ENCODE measurements at places on chromosomes 2 and 18. TPM values are rescaled to one million over a fixed set of nuclear protein-coding genes. Genes with fewer than 3 reads are reported as not detected.

DNA sequence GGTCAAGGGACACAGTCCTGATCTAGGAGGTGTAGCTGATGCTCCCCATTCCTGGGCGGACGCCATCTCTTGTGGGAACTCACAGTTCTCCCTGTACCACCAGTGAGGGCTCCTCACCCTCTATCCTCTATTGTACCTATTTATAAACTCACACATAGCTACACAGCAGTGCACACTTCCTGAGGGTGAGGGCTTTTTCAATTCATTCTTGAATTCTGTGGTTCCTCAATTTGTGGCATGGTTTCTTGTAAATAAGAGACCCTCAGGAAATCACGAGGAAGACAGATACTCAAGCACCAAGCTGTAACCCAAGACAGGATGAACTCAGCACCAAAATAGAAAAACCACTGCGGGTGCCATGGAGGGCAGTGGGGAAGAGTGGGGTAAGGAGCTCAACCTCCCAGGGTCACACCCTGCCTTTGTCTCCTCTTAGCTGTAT is 245.9 kb upstream of the PXDN start:
- no peak overlapping the region for H3K27ac ChIP-seq
- H3K27me3 ChIP-seq, result peaks cover 6% of the 10 kb centered on the region
- no peak overlapping the region for H3K4me3 ChIP-seq
- no peak for DNase-seq
- no peaks in the 10 kb centered on the region for H3K36me3 ChIP-seq

PUM2 gene
- 30.1 TPM for polyA plus RNA-seq

- no peak for DNase-seq
- no peaks in the 10 kb centered on the region for H3K27me3 ChIP-seq
- no peak overlapping the region for H3K27ac ChIP-seq
- no peak overlapping the region for H3K4me3 ChIP-seq
These were observed 532.0 kb upstream of the POU3F3 start for GRCh38 chr2:104321796-104322349.

SIX3 gene
- not detected for polyA plus RNA-seq

DNA sequence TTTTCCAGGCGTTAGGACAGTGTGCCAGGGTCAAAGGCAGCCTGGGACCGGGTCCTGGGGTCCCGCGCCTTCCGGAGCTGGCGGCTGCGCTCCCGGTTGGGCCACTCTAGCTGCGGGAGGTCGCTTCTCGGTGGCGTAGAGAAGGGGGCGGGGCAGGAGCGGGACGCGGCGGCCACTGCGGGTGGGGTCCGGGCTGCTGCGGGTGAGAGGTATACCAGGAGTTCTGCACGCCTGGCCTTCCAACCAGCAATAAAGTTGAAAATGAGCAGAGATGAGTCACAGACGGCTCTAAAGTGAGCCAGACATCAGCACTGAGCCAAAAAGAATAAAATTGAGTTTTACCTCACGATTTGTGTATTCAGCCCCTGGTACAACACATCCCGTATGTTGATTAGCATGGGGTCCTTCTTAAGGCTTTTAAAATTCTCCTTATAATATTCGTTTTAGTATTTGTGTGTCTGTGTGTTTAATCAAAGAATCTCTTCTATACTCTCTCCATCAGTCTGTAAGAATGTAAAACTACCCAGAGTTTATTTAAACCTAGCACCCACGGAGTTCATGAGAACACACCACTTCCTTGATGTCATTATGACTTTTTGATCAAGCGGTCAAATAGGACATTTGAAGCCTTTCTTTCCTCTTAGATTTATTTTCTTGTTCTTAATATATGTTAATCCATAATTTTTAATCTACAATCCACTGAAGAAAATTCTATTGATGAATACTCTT is at the start of gene C1GALT1C1L:
TSS of gene C1GALT1C1L (minus strand) at position 108 of the 729 bp plus-strand sequence. CDS start at position 1, 107 bp downstream.
- DNase-seq, result no peak
- no peak within 1 kb of the TSS for H3K27ac ChIP-seq
- H3K4me3 ChIP-seq, result peak within 1 kb of the TSS; percentile 63
- H3K36me3 ChIP-seq, result no peaks in the 10 kb centered on the region
- no peaks in the 10 kb centered on the region for H3K27me3 ChIP-seq

POLE4 gene
- 42.2 TPM for polyA plus RNA-seq

HSPD1 gene
- 176 TPM for polyA plus RNA-seq

DNA sequence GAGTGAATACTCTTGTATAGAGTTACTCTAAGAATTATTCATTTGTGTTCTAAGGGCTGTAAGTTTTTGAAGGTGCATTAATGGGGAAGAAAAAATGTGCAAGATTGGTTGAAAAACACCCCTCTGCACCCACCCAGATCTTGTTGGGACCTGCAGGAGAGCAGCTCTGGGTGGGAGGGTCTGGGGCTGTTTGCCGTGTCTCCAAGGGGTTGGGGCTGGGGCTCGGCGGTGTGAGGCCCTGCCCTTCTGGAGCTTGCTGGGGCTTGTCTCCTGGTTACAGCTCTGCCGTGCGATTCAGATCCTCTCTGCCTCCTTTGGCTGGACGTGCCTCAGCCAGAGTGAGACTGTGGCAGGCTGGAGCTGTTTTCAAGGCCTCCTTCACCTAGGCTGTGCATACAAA is 26.1 kb downstream of the IGFBP2 start:
- H3K36me3 ChIP-seq, result no peaks in the 10 kb centered on the region
- peaks cover 17% of the 10 kb centered on the region for H3K4me1 ChIP-seq
- DNase-seq, result no peak

- H3K4me1 ChIP-seq, result no peaks in the 10 kb centered on the region
- H3K36me3 ChIP-seq, result no peaks in the 10 kb centered on the region
- H3K4me3 ChIP-seq, result no peak overlapping the region
- no peak for DNase-seq
These were observed 128.1 kb downstream of the EIPR1 start for GRCh38 chr2:3249476-3249962.

DNA sequence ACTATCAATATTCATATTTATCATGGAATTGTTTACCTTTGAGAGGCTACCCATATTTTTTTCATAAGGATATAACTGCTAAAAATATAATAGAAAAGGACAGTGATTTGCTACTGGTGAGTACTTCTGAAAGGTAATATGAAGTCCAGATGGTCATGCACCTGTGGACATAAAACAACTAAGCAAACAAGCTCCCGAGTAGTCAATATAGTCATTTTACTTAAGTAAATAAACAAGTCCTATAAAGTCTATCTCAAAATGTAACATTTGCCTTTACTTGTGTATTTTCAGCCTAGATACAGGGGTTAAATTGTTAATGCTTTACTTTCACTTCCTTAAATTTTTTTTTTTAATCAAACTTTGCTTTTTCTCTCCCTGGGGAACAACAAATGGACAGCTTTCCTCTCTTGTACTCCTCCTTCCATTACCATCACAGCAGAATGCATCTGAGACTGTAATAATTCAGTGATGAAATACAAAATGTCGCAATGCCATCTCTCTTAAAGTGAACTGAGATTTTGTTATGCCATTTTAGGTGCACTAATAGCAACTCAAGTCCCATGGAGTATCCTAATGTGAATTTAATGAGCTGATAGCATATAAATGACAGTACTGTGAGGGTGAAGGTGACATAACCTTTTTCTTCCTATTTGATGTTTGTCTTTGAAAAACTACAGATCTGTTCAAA is 1325.4 kb upstream of the ZEB2 start:
- H3K4me3 ChIP-seq, result no peak overlapping the region
- H3K4me1 ChIP-seq, result no peaks in the 10 kb centered on the region
- no peaks in the 10 kb centered on the region for H3K36me3 ChIP-seq
- no peaks in the 10 kb centered on the region for H3K27me3 ChIP-seq
- H3K27ac ChIP-seq, result no peak overlapping the region
- DNase-seq, result no peak

DNA sequence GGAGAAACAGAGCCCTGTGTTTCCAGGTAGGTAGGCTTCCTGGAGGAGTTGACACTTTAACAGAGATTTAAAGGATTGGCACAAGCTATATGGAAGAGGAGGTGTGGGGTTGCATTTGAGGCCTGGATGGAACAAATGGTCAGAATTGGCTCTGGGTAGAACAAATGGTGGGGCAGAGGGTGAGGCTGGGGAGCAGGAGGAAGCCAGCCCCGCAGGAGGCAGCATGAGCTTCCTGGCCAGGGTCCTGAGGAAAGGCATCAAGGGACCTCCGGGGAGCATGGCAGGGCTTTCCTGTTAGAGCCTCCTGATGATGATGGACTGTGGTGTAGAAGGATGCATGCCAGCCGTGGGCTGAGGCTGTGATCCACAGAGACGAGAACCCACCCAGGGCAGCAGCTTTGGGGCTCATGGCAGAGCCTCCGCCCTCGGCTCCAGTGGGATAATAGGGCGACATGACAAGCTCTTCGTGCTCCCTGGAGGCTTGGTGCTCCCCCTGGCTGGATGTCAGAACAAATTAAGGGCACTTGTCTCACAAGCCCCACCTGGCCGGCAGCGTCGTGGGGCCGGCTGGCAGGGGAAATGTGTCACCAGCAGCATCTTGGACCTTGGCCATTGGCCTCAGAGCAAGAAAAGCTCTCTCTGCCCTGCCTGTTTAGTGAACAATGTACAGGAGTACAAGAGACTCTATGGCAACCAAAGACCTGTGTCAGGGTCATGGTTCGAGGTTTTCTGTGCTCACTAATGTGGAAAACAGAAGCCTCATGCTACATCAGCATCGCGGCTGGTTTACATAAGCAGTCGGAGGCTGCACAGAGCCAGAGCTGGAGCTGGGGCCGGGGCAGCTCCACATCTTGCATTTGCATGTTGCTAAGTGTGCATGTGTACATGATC is 153.5 kb downstream of the MYCN start:
- H3K4me1 ChIP-seq, result no peaks in the 10 kb centered on the region
- no peak overlapping the region for H3K4me3 ChIP-seq
- no peak overlapping the region for H3K27ac ChIP-seq
- H3K36me3 ChIP-seq, result no peaks in the 10 kb centered on the region
- peaks cover 3% of the 10 kb centered on the region for H3K27me3 ChIP-seq

DNA sequence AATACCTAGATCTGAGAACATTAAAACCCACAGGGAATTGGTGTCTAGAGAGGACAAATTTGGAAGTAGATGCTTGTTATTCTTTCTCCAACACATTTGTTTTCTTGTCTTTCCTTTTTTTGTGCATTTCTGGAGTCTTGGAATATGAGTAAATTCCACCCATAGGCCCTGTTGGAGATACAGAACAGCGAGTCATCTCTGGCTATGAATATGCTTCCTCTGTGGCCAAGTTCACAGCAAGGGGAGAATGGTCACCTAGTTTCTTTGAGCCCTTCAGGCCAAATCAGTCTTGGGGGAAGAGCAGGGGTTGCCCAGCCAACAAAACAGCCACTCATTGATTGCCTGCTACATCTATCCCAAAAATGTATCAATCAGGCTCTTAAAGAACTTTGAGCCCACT is 31.3 kb downstream of the SP140L start:
- DNase-seq, result no peak
- no peaks in the 10 kb centered on the region for H3K27me3 ChIP-seq
- H3K36me3 ChIP-seq, result no peaks in the 10 kb centered on the region
- H3K27ac ChIP-seq, result no peak overlapping the region

KCNG2 gene
- polyA plus RNA-seq, result not detected

DNA sequence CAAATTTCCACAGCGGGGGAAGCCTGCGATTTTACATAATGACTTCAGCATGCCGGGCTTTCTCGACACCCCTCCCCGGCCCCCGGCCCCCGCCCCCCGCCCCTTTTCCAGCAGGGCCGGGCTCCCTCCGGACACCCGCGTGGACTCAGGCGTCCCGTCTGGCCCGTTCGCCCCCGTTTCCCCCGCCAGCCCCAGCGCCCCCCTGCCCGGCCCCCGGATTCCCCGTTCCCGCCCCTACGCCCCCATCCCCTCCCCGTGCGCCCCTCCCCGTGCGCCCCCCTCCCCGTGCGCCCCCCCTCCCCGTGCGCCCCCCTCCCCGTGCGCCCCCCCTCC is 456 bp upstream of the NFATC1 start:
- peaks cover 3% of the 10 kb centered on the region for H3K4me1 ChIP-seq
- no peak overlapping the region for H3K27ac ChIP-seq
- H3K27me3 ChIP-seq, result peaks cover 39% of the 10 kb centered on the region
- no peak for DNase-seq
- no peak overlapping the region for H3K4me3 ChIP-seq
- no peaks in the 10 kb centered on the region for H3K36me3 ChIP-seq

DNA sequence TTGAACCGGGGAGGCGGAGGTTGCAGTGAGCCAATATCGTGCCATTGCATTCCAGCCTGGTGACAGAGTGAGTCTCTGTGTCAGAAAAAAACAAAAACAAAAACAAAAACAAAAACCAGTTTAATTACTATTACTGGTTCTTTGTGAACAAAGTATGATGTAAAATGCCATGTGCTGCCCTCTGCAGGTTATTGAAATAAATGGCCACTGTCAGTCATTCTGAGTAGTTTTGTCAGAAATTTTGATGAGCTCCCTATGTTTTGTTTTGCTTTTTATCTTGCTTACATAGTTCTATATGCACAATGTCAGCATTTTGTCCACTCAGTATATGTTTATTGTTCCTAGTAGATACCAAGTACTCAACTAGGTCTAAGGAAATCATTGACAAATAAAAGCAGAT is 423.6 kb upstream of the CHST9 start:
- no peaks in the 10 kb centered on the region for H3K36me3 ChIP-seq
- no peak for DNase-seq
- H3K27me3 ChIP-seq, result no peaks in the 10 kb centered on the region
- no peak overlapping the region for H3K27ac ChIP-seq
- H3K4me1 ChIP-seq, result no peaks in the 10 kb centered on the region
- H3K4me3 ChIP-seq, result no peak overlapping the region

ICOS gene
- polyA plus RNA-seq, result 0.04 TPM

- H3K4me3 ChIP-seq, result no peak overlapping the region
- H3K27me3 ChIP-seq, result no peaks in the 10 kb centered on the region
- no peak for DNase-seq
These were observed 24.4 kb downstream of the EIF4E2 start for GRCh38 chr2:232574674-232575403.

GRCh38 chr2:11705063-11705462 is 35.1 kb upstream of the NTSR2 start:
- no peaks in the 10 kb centered on the region for H3K36me3 ChIP-seq
- H3K4me1 ChIP-seq, result peaks cover 13% of the 10 kb centered on the region
- H3K27me3 ChIP-seq, result no peaks in the 10 kb centered on the region

- H3K27me3 ChIP-seq, result no peaks in the 10 kb centered on the region
- H3K36me3 ChIP-seq, result peaks cover 9% of the 10 kb centered on the region
- no peak overlapping the region for H3K4me3 ChIP-seq
- H3K4me1 ChIP-seq, result no peaks in the 10 kb centered on the region
- no peak overlapping the region for H3K27ac ChIP-seq
These were observed 46.0 kb upstream of the STON1 start for GRCh38 chr2:48483916-48484315.

- no peak overlapping the region for H3K4me3 ChIP-seq
- H3K4me1 ChIP-seq, result no peaks in the 10 kb centered on the region
- H3K36me3 ChIP-seq, result no peaks in the 10 kb centered on the region
- no peaks in the 10 kb centered on the region for H3K27me3 ChIP-seq
These were observed 1045.7 kb upstream of the CELF4 start for GRCh38 chr18:38611036-38611964.

- H3K36me3 ChIP-seq, result no peaks in the 10 kb centered on the region
These were observed 1.4 kb upstream of the SOX11 start for GRCh38 chr2:5690718-5691220.
